BJ (cell line): ENCODE measurements at places on chromosomes 4 and X.

DNA sequence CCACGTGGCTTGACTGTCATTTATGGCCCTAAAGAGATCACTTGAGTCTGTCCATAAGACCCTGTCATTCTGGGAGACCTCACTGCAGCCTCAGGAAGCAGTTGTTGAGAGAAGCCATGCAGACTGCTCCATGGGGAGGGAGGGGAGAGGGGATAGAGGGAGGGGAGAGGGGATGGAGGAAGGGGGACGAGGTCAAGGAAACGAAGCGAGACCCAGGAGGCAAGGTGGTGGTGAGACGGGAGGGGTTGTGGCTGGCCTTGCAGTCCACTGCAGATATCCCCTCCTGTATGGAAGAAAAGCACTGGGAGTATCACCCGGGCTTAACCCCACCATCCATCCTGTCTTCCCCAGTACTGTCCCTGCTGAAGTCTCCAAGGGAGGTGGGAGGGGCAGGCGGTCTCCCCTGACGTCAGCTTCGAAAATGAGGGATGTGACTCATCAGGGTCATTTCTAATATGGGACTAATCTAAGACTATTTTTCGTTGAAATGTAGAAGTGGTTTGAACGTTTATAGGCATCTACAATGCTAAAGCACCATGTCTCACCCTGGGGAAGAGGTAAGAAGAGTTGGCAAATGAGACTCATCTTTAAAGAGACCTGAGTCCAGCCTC lies 5.6 kb downstream of the TMEM255A start:
- no peak for DNase-seq

GRCh38 chrX:85544609-85545008 lies 165.1 kb upstream of the POF1B start:
- no peak for DNase-seq

- no peak for DNase-seq
Measured at GRCh38 chrX:117510453-117510852, 606.2 kb downstream of the KLHL13 start.

DNA sequence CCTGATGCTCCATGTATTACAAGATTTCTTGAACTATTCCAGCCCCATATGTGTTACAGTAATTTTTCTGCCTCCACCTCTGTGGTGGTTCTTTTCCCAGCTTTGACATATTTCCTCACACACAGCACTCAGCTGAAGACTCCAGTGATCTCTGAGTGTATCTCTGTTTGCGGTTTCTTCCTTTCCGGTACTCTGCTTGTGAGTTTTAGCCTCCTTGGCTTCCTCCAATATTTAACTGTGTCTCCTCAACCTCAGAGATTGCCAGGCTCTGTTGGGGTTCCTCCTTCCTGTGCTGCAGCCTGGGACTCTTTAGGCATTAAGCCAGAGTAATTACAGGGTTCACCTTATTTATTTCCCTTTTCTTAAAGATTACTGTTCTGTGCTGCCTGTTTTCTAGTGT lies 73.2 kb downstream of the NFKB1 start:
- no peak for DNase-seq

- DNase-seq: no peak
Measured at GRCh38 chr4:159002950-159003349, 99.9 kb upstream of the RAPGEF2 start.

DNA sequence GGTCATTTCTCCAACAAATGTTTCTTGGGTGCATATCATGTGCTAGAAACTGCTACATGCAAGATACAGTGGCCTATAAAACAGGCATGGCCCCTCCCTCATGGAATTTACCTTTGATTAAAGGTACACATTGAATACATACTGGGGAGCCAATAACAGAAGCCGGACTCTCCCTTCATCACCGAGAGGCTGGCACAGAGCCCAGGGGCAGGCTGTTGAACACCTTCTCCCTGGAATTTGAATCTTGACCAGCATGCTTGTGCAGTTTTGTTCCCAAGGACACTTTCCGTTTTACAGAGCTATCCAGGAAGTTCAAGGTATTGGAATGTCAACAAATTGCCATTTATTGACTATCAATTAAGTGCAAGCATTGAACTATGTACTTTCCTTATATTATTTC lies 33.2 kb downstream of the PPARGC1A start:
- DNase-seq: no peak

- DNase-seq: no peak
Measured at GRCh38 chr4:26252349-26253025, 68.3 kb upstream of the RBPJ start.

- no peak for DNase-seq
Measured at GRCh38 chr4:144499777-144500176, 146.2 kb upstream of the HHIP start.

DNA sequence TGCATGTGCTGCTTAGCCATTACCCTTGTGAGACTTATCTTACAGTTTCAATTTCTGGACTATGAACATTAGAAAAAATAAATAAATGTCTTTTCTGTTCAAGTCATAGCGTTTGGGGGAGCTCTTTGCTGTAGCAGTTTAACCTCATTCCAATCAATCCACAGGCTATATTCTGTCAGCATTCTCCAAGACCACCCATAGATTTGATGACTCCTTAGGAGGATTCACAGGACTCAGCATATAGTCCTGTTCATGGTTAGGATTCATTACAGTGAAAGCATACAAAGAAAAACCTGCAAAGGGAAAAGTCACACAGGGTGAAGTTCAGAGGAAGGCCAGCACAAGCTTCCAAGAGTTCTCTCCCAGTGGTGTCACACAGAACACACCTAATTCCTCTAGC lies 180.5 kb downstream of the ADAMTS3 start:
- DNase-seq: no peak

DNA sequence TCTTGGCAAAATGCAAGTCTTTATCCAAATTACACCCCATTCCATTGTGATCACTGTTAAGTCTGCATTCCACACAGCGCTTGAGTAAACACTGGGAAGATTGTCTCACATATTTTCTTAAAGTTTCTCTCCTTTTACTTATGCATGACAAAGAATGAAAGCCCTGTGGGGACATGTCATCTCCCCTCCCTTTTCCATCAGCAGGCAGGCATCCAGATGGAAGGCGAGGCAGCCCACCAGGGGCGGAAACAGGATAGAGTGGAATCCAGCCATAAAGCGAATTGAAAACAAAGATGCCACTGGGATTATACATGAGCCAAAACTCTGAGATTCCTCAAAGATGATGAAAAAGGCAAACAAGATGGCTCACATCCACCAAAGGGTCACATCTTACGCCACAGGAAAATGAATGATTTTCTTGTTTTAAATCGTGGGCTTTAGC lies 78.2 kb downstream of the AFAP1 start:
- peak; percentile 96 for DNase-seq

DNA sequence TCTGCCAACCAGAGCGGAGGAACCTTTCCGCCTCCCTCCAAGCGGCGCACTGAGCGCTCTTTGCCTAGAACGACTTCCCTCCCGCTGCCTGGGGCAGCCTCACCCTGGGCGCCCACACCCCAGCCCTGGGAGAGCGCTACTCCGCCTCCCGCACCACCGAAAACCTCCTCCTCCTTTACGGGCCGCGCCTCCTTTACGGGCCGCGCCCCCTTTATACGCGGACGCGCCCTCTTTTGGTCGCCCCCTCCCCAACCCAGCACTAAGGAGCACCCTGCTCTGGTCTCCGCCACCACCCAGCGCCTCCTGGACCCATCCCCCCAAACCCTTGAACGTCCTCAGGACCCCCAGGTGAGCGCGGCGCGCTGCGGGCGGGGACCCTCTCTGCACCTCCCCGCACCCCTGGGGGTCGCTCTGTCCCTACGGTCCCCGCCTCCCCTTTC lies 586 bp upstream of the NSG1 start:
- DNase-seq: no peak
